ENCODE measurements at places on chromosomes 12 and 14.

- no peak for DNase-seq
Measured at GRCh38 chr14:66129224-66129623, 356.9 kb upstream of the CCDC196 start.

DNA sequence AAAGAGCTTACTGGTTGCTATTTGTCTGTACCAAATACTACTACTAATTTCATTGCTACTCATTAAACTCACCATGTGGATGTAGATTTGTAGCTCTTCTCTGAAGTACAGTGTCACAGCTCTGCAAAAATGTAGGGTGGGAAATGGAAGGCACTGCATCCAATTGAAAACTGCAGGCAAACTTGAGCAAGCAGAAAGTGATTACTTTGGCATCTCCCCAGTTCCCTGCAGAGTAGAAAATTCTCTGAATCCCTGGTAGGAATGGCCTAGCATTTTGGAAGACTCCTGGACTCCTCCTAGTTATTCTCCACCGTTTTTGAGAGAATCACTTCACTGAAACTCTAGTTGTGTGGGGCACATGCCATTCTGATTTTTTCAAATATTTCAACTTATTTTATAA, 239.1 kb downstream of the DIO2 start:
- no peak for DNase-seq

- no peak for DNase-seq
Measured at GRCh38 chr12:125029761-125030358, 35.4 kb upstream of the AACS start.

DNA sequence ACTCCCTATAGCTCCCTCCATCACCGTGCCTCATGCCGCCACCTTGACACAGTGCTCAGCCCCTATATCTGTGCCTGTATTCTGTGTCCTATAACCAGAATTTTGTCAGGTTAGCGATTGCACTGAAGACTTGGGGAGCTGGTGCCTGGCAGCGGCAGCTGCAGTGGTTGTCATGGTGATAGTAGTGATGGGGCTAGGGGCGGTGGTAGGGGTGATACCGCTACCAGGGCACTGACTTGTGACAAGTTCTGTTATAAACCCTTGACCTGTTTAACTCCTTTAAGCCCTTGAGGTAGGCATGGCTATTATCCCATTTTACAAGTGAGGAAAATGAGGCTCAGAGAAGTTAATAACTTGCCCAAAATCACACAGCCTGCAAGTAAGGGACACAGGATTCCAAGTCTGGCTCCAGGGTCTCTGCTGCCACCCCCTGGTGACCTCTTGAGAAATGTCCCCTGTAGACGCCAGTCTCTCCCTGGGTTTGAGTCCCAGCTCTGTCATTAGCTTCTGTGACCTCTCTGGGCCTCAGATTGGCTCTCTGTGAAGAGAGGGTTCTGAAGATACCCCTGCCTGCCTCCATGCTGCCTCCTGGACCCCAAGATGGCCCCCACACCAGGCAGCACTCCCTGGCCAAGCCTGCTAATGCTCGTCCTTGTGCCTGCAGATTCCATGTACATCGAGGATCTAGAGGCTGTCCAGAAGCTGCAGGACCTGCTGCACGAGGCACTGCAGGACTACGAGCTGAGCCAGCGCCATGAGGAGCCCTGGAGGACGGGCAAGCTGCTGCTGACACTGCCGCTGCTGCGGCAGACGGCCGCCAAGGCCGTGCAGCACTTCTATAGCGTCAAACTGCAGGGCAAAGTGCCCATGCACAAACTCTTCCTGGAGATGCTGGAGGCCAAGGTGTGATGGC, 121.9 kb downstream of the ESRRB start:
- DNase-seq, result no peak

DNA sequence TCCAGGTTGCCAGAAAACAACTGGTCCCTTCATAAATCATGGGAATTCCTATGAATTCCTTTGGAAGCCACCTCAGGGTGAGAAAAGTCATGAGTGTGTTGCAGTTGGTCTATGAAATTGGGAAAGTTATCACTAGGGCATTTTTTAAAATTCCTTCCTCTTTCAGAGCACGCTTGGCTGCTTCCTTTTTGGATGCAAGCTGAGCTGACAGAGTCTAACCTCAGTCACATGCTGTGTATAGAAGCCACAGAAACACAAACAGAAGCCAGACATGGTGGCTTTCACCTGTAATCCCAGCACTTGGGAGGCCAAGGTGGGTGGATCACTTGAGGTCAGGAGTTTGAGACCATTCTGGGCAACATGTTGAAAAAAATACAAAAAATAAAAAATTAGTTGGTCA, 21.7 kb upstream of the HELB start:
- DNase-seq, result no peak

DNA sequence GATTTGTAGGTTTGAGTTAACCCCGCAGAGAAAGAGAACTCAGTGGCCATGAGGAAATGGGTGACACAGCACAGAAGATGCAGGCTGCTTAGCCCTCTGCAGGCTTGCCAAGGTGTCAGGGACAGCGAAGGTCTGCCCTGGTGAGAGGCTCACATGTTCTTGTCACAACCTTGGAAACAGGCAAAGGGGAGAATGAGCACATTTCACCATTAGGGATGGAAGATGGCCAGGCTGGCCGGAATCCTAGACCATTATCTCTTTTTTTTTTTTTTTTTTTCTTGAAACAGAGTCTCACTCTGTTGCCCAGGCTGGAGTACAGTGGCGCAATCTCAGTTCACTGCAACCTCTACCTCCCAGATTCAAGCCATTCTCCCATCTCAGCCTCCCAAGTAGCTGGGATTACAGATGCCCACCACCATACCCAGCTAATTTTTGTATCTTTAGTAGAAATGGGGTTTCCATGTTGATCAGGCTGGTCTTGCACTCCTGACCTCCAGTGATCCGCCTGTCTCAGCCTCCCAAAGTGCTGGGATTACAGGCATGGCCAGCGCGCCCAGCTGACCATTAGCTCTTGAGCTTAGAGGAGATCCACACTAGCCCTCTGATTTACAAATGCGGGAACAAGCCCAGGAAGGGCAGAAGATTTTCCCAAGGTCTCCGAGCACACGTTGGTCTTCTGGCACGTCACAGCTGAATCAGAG, 34.6 kb downstream of the LTBP2 start:
- DNase-seq, result no peak

DNA sequence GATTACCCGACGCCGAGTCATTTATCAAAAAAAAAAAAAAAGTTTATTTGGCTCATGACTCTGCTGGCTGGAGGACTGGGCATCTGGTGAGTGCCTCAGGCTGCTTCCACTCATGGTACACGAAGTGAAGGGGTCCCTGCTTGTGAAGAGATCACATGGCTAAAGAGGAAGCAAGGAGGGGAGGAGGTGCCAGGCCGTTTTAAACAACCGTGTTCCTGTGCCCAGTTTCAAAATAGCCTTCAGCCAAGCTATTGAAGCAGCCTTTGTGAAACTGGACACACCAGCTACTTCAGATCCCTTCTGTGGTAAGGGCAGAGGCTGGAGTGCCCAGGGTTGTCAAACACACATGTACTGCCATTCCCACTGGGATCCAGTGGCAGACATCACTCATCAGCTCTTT, 7.6 kb downstream of the POP5 start:
- no peak for DNase-seq

DNA sequence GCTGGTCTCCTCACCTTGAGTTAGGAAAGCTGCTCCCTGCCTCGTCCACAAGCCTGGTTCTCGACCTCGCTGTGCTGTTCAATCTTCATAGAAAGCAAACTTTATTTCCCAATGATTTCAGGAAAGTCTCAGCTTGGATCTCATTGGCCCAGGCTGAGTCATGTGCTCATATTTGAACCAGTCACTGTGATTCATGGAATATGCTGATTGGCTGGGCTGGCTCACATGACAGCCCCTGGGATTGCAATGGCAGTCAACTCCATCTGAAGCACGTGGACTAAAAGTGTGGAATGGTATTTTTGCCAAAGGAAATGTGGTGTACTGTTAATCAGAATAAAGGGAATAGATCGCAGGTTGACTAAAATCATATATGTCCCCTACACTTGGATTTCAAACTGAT, 396.6 kb downstream of the AACS start:
- DNase-seq, result no peak

GRCh38 chr12:112852127-112852526, 54.6 kb upstream of the OAS1 start:
- no peak for DNase-seq

GRCh38 chr12:13503094-13503835, 306.7 kb downstream of the EMP1 start:
- DNase-seq, result no peak

DNA sequence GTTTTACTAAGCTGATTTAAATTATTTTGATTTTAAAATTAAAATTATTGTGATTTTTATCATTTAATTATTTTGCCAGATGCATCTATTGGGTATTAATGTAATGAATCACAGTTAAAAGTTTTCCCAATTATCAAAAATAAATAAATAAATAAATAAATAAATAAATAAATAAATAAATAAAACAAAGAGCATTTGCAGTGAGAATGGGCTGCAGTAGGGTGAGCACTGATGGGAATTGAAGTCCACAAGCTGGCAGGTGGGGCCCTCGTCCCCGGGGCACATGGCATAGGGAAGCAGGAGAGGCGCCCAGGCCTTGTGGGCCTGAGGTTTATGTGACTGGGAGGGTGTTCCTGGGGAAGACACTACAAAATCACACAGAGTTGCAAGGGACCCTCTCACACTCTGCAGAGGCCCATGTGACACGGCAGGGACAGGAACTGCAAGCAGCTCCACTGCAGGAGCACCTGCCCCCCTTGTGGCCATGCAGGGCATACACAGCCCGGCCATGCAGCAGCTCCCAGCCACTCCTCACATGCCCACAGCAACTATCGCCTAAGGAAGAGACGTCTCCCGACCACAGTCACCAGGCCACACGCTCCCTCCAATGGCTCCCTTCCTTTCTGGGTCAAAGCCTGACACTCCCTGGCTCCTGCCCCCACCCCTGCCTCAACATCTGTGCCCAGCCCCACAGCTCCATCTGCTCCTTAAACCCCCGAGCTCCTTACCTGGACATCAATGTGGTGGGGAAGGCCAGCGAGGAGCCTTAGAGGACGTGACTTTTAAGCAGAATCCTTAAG, 256.3 kb upstream of the SFSWAP start:
- DNase-seq, result no peak

DNA sequence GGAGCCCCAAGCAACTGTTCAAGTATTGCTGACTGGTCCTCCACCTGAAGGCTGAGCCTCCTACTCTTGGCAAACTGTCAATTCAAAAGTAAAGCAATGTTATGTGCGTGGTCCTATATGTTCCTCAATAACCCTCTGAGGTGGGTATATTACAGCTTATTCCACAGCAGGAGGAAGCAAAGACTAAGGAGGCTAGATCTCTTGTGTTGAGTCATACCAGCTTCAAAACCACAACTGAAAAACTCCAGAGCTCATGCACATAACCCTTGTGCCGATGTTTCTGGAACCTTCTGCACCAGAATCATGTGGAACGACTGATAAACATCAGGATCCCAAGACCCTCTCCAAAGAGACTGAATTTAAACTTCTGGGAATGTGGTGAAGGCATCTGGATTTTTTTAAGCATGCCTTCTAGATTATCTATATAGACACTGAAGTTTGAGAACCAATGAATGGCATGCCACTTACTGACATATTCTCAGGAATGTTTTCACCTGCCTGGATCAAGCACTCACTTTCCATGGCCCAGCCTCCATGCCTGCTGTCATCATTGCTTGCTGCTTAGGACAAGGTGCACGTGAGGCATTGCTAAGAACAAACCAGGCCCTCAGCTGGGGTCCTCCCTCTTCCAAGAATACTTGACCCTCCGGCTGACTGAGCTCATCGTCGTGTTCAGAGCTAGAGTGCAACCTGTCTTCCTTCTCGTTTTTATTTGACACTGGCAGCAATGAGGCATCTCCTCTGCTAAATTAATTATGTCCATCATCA, 194.7 kb downstream of the BCL11B start:
- no peak for DNase-seq

DNA sequence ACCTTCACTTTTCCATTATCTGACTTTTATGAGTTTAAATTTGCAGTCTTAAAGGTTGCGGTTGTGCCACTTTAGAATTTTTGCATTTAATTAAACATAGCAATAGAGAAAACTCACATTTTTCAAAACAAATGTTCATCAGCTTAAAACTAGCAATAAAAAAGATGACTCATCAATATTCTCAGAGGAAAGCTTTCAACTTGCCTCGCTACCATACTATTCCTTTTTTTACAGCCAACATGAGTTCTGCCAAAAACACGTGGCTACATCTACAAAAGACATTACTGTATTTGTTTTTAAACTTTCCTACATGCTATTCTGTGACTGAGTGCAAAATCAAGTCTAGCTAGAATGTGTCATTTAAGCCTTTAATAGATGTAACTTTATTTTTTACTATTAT, 497.1 kb downstream of the RPS29 start:
- DNase-seq, result no peak

- no peak for DNase-seq
Measured at GRCh38 chr12:69947897-69948296, 122.9 kb downstream of the MYRFL start.

GRCh38 chr12:64452559-64453329, 824 bp downstream of the TBK1 start:
- DNase-seq, result no peak

GRCh38 chr12:96335270-96335669, 65.0 kb downstream of the CDK17 start:
- no peak for DNase-seq

DNA sequence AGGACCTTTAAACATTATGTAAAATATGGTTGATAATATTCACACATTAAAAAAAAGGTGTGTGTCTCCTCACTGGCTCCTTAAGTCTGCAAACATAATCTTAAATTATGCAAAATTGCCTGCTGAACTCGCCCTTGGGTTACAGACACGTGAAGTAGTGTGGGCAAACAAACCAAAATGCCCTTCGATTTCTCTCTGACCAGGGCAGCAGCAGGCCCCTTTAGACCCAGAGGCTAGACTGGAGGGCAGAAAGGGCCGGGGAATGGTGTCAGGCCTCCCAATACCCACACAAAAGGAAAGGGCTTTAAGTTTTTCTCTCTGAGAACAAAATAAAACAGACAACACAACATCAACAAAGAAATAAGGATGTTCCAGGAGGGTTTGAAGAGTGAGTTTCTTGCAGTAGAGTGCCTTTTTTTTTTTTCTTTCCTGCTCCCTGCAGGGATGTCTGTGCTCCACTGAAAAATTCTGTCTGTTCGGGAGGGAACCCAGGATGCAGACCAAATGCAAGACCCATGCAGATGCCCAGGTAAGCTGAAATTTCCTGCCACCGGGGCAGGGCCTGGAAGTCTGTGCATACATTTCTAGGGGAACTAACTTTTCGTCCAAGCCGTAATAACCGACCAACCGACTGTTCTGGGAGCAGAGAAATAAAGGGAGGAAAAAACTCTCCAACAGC, 1.7 kb downstream of the TBX3 start:
- no peak for DNase-seq

DNA sequence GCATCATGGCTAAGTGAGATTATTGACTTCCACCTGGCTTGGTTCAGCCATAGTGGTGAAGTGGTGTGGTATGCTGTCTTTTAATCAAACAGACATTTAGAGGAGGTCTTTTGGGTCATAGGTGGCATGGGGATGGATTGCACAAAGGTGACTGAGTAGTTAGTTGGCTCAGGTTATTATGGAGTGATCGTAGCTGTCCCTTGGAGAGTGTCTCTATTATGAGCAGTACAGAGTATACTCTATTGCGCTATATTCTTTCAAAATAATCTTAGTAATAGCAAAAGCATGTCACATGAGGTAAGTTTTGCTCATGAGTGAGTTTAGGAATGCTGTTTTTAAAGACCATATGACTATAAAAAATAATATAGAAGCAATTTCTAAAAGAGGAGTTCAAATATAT, 60.4 kb downstream of the RASSF8 start:
- DNase-seq, result no peak

All from stimulated activated CD8-positive, alpha-beta memory T cell treated with anti-CD3 and anti-CD28 coated beads, Interleukin-4, amount 100 ng/mL, for 1 hour (primary cell).